ENCODE measurements at places on chromosomes 11 and 22.

- DNase-seq = peak; percentile 27
Observed at GRCh38 chr22:17501679-17502285, 61.5 kb upstream of the SLC25A18 start.

GRCh38 chr22:49291169-49291568 lies 536.5 kb downstream of the BRD1 start:
- no peak for DNase-seq

- DNase-seq = no peak
Observed at GRCh38 chr22:39991159-39991860, 3.4 kb upstream of the FAM83F start.

DNA sequence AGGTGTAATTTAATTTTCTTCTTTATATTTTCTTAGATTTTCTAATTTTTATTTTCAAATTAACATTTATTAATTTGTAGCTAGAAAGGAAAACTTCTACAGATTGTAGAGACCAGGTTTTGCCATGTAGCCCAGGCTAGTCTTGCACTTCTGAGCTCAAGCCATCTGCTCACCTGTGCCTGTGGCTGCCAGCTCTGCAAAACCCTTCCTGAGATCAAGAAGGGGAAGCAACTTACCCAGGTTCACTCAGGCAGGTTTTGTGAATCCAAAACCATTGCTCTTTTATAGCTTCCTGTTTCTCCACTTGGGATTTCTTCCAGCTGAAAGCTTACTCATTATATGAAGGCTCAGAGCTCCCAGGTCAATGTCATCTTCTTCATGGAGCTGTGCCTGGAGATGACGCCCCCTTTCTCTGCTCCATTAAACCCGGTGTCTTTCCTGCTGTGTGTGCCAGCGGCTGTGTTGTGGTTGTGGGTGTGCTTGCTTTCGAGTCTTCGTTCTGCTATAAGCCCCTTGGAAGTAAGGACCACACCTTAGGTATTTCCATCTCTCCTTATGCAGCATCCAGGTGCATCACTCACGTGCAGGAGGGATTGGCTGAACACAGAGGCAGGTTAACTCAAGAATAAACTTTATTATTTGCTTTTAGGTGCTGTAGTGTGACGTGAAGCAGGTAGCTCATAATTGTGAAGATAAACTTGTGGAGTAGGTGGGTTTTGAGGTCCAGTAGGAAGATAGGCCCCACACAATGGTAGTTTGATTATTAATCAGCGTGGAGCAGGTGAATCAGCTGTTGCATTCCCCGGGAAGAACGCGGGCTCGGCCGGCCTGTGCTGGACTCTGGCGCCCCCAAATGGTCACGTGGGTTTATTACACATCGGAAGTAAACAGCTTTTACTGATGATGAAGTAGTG lies 42.2 kb upstream of the INCENP start:
- DNase-seq = peak; percentile 17

- DNase-seq = no peak
Observed at GRCh38 chr11:74232311-74232950, 61.3 kb downstream of the PPME1 start.

- no peak for DNase-seq
Observed at GRCh38 chr11:122156940-122157382, 40.9 kb upstream of the BLID start.

DNA sequence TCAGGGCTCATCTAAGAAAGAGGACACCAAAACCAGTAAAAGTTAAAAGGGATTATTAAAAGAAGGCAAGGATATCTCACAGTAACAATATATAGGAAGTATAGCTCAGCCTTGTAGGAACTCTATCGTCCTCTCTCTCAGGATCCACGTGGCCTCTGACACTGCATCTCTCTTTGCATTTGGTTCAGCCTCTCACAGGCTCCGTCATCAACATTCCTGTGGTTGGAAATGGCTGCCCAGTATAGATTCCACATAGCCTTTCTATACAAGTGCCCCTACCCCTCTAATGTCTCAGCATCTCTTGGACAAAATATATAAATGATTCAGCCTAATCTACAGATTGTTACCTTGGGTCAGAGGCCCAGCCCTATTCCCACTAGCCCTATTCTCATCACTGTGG lies 101.3 kb upstream of the DBX1 start:
- no peak for DNase-seq

DNA sequence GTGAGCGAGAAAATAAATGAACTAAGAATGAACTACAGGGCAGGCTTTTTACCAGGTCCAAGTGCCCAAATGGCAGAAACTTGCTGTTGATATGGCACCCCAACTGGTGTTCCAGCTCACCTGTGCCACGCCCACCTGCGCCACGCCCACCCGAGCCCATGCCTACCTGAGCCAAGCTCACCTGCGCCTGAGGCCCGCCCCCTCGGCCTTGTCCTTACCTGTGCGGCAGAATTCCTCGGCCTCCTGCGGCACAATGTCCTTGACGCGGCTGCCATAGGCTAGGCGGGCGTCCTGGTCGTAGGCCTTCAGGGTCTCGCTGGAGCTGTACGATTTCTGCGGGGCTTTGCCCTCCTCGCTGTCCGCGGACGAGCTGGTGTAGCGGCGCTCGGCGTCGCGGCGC lies 371.3 kb downstream of the TENM4 start:
- no peak for DNase-seq

GRCh38 chr11:45180848-45181192 lies 34.4 kb downstream of the PRDM11 start:
- peak; percentile 24 for DNase-seq

DNA sequence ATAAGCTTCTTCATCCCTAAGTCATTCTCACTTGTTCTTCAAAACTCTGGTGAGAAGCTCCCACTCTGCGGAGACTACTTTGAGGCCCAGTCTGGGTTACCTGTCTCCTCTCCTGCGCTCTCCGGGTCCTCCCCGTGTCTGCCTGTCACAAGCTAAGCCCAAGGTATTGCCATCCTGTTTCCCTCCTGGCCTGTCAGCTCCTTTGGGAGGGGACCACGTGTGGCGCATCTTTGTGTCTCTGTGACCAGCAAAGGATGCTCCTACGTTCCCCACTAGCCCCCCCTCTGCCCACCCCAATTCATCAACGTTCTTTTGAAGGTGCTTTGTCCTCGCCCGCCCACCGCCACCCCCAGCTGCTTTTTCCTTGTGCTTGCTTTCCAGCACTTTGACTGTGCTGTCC lies 31.8 kb upstream of the FBLN1 start:
- no peak for DNase-seq

GRCh38 chr22:47091246-47091651 lies 328.8 kb downstream of the TBC1D22A start:
- no peak for DNase-seq

DNA sequence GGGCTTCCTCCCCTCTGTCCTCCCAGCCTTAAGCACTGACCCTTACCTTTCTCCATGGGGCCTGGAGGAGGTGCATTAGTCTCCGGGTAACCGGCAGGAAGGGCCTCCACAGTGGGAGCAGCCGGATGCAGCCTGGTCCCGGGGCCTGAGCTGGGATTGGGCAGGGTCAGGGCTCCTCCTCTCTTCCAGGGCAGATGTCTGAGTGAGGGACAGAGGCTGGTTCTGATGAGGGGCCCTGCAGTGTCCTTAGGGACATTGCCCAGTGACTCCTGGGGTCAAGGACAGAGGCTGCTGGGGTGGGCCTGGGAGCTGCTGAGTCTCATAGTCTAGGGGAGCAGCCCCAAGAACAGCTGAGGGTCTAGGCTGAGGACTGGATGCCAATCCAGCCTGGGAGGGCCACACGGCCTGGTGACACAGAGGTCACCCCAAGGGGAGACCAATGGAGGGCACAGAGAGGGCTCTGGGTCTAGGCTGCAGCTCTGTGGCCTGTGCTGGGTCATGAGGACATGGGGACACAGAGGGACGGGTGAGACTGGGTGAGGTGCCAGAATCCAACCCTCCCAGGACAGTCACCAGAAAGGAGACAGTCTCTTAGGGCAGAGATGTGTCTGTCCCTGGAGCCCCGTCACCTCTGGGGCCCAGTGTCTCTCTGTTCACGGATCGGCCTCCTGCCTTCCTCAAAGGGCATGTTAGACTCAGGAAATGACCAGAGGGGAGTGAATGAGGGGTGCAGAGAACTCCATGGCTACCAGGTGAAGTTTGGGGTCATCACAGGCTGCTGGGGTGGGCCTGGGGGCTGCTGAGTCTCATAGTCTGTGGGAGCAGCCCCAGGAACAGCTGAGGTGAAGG lies 6.5 kb downstream of the IGLL5 start:
- DNase-seq = no peak

DNA sequence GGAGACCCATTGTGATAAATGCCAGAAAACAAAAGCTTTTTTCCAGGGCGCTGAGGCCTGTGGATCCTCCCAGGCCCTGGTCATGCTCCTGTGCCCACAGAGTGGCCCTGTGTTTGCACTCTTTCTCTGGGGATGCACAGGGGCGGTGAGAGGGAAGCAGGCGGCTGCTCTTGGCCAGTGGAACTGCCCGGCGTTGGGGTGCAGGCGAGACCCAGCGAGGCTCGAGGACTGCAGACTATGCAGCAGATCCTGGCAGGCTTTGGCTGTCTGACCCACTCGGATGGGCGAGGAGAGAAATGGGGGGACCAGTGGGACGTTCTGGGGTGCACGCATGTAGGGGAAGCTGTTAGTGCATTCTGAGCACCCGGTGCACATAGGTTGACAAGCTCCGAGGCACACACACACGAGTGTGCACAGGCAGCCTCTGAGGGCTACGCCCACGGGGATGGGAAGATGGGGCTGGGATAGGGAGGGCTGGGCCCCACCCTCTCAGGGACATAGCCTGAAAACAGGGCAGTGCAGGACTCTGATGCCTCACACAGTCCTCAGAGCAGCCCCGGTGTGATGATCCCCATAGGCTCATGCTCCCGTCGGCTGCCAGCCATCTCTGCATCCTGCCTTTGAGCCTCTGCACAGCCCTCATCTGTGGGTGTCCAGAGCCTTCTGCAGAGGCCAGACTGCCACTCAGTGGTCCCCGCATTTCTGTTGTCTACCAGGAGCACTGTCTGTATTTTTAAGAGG lies 1233.5 kb downstream of the BRD1 start:
- DNase-seq = no peak

DNA sequence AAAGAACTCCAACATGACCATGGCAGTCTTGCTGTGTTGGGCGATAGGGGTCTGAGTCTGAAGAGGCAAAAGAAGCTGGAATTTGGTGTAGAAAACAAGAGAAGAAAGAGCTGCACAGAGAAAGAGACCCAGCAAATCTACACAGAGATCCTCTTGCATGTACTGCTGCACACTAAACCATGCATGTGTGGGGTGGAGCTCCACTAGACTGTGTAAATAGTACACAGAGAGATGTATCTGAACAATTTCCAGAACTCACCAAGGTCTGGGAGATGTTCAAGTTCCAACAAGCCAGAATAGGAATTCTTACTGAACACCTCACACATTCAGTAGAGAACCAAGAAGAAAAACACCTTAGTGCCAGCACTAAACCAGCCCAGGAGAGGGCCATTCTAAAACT lies 42.3 kb downstream of the CSF2RB start:
- no peak for DNase-seq

GRCh38 chr11:74276581-74276980 lies 34.9 kb downstream of the P4HA3 start:
- DNase-seq = no peak

DNA sequence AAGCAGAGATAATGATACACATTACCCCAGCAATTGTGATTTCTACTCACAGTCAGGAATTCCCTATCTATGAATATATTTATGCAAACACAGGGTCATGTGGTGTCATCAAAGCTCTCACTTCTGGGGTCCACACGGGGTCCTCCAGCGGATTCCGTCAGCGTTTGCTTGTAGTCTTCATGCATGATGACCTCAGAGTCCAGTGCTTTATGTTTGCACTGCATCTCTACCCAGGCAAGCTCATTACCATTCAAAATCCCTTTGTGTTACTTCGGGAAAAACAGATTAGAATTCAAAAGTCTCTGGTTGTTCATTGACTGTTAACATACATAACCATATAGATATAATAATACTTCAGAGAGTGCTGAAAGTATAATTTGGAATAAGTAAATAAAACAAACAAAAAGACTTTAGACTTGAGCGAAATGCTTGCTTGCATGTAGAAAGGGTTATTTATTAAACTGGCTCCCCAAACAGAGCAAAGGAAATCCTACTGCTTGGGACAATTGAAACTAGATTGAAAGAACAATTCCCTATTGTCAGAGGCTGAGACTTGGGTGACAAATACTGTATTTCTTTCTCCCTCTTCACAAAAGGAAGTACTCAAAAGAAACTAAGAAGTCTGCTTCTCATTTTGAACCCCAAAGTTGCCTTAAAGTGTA lies 423.1 kb downstream of the ETS1 start:
- DNase-seq = no peak

DNA sequence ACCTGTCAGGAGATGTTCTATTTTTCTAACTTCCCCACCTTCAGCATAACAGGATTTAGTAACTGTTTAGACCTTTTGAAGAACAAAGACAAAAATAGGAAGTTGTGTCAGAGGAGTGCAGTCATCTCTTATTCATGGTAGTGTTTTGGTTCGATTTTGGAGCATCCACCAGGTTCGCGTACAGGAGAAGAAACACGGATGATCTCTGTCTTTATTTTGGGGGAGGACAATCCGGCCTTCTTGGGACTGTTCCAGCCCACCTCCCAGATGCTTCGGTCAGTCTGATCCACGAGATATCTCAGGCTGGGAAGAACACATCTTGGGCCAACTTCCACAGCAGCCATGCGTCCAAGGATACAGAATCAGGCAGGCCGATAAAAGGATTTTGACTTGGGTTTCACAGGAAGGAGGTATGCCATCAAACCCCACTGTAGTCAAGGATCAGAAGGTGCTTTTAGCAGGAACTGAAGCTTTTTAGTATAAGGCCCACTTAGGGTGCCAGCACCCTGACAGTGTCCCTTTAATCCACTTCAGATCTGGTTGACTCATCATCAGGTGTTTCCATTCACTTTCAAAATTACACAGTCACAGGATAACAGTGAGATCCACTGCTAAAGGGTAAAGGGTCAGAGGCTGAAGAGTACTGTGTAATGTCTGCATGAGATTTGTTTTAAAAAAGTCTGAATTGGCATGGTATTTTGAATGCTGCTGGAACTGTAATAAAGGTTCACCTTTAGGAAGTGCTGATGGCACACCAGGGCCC lies 16.5 kb downstream of the PATZ1 start:
- no peak for DNase-seq

- DNase-seq = no peak
Observed at GRCh38 chr11:44576656-44577055, 11.2 kb downstream of the CD82 start.

DNA sequence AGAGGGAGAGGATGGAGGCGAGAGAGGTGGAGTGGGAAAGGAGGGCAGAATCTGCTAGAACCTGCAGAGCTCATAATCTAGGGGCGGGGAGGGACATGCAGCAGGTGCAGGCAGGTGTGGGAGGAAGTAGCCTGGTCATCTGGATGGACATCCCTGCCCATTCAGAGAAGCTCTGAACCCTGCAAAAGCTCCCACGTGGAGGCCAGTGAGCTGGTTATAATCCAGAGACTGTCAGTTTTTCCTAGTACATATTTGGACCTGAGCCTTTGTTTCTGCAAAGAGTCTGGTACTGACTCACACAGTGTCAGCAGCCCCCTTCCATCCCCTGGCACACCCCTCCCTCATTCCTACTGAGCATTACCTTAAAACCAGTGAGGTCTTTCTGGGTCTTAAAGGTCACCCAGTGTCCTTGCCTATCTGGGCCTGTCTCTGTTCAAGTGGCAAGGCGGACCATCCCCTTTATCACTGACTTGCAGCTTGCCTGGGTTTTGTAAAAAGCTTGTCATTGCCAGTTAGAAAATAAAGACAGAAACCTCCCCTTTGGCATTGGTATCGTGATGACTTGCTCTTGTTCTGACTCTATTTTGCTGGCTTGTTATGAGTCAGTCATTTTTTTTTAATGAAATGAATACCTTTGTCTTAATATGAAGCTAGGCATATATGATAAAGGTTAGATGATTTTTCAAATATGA lies 26.1 kb downstream of the PTPRJ start:
- no peak for DNase-seq

GRCh38 chr22:35638001-35638400 lies 10.2 kb upstream of the APOL6 start:
- no peak for DNase-seq
